A549 treated with AZD2906 at 1 μM for 4 hours (cell line): ENCODE measurements at places on chromosomes 1 and 21. TPM values are rescaled to one million over a fixed set of nuclear protein-coding genes. Genes with fewer than 3 reads are reported as not detected.

Gene CR2
- 0.01 to 0.02 TPM (median 0.02 TPM) in 3 of 5 replicates, not detected in the others for total RNA-seq

Gene CYP4X1
- total RNA-seq: 0.03 to 0.26 TPM (median 0.05 TPM) in 3 of 5 replicates, not detected in the others

Gene MR1
- total RNA-seq: 5.5 to 6.9 TPM (median 5.8 TPM) in 5 replicates

Gene TTLL7
- 1.9 to 4.3 TPM (median 2.8 TPM) in 5 replicates for total RNA-seq

Gene PRRX1
- total RNA-seq: 0.06 TPM in 1 of 5 replicates, not detected in the others

Gene TRAF3IP3
- not detected in 5 replicates for total RNA-seq

Gene REN
- not detected in 5 replicates for total RNA-seq

Gene KIF2C
- 35.0 to 42.9 TPM (median 37.0 TPM) in 5 replicates for total RNA-seq

Gene S100A5
- 0.88 to 1.2 TPM (median 1.0 TPM) in 5 replicates for total RNA-seq

Gene SNX7
- total RNA-seq: 20.8 to 35.1 TPM (median 26.1 TPM) in 5 replicates

Gene SKI
- total RNA-seq: 22.2 to 25.1 TPM (median 24.5 TPM) in 5 replicates

Gene RNU1-4
- 4.0 to 44.9 TPM (median 4.2 TPM) in 4 of 5 replicates, not detected in the other for total RNA-seq

Gene OR2L2
- not detected in 5 replicates for total RNA-seq

Gene C1orf141
- total RNA-seq: not detected in 5 replicates

Gene CD52
- not detected in 5 replicates for total RNA-seq

Gene CELSR2
- total RNA-seq: 3.7 to 5.0 TPM (median 4.7 TPM) in 5 replicates

Gene KPRP
- not detected in 5 replicates for total RNA-seq

Gene CYYR1
- not detected in 5 replicates for total RNA-seq

Gene GJA9
- total RNA-seq: 0.03 TPM in 1 of 5 replicates, not detected in the others

Gene B3GALT2
- not detected in 5 replicates for total RNA-seq

Gene S100A12
- total RNA-seq: not detected in 5 replicates

Gene ETV3L
- total RNA-seq: not detected in 5 replicates

Gene NBPF19
- total RNA-seq: 7.3 to 8.8 TPM (median 7.9 TPM) in 5 replicates

Gene OR2T11
- not detected in 5 replicates for total RNA-seq

Gene S100A14
- total RNA-seq: 0.23 to 0.66 TPM (median 0.46 TPM) in 5 replicates

Gene RHD
- total RNA-seq: not detected in 5 replicates

Gene SHE
- total RNA-seq: 0.10 to 0.17 TPM (median 0.15 TPM) in 5 replicates

Gene EPRS1
- 64.7 to 75.8 TPM (median 66.9 TPM) in 5 replicates for total RNA-seq

Gene CYB5RL
- 2.4 to 3.7 TPM (median 3.0 TPM) in 5 replicates for total RNA-seq

Gene MARK1
- total RNA-seq: 0.07 to 0.12 TPM (median 0.11 TPM) in 5 replicates

Gene NPL
- 0.44 to 0.79 TPM (median 0.53 TPM) in 5 replicates for total RNA-seq

Gene ZNF644
- 16.4 to 18.7 TPM (median 17.0 TPM) in 5 replicates for total RNA-seq

Gene CCDC181
- 0.10 to 0.22 TPM (median 0.11 TPM) in 5 replicates for total RNA-seq

Gene EFNA1
- total RNA-seq: 21.7 to 30.6 TPM (median 26.3 TPM) in 5 replicates

Gene ABCD3
- 22.2 to 26.5 TPM (median 24.8 TPM) in 5 replicates for total RNA-seq

Gene LRRC40
- total RNA-seq: 7.9 to 12.4 TPM (median 9.6 TPM) in 5 replicates

Gene OR2M3
- total RNA-seq: not detected in 5 replicates

Gene RGS8
- total RNA-seq: not detected in 5 replicates
